Right lung (tissue), 10 donors: ENCODE measurements at places on chromosomes 5 and 9. TPM values are rescaled to one million over a fixed set of nuclear protein-coding genes. Genes with fewer than 3 reads are reported as not detected.

DNA sequence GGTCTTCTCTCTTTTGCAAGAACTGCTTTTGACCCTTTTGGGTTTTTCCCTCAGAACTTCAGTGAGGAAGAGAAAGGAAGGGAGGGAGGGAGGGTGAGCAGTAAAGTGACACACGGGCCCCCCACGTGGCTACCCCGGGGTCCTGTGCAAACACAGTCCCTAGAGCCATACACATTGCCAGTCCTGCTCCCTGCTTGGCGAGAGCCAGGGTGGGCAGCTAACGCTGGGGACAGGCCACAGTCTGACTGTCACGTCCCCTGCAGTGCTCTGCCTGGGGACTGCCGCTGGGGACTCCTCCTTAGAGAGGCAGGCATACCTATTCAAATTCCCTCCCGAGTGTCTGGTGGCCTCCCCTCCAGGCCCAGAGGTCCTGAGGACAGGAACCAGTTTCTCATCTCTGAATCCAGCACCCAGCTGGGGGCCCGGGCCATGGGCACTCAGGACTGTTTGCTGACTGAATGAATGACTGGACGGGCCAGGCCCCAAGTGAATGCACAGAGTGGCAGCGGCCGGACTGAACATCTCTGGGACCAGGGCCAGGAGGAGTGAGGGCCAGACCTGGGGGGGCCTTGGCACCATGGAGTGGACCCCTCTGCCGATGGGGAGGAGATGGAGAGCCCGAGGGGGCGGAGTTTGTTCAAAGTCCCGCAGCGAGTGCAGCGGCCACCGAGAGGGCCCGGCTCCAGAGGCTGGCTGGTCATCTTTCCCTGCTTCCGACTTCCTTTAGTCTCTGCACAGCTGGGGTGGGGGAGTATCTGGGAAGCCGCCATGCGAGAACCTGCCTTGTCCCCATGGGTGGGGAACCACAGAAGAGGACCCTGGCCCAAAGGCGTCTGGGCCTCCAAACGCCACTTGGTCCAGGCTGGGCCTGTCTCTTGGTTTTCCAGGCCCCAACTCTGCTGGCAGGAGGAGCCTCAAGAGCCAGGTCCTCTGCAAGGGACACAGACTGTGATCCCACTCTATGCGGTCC lies 5.8 kb downstream of the CCDC187 start:
- DNase-seq, result no peak

- DNase-seq, result peak; percentile 25
Observed at GRCh38 chr9:75892216-75892911, 1.9 kb downstream of the PCSK5 start.

The WWC1 gene
- polyA plus RNA-seq, result 113 TPM

The SHB gene
- polyA plus RNA-seq, result 18.9 TPM
